Nephron progenitor cell (in vitro differentiated cells): ENCODE measurements at places on chromosomes 4 and X.
A peak's percentile ranks its signal among the peaks of the same experiment; 100 is the strongest.

GRCh38 chrX:38877366-38877765, 76.1 kb downstream of the MID1IP1 start:
- no peak for DNase-seq

DNA sequence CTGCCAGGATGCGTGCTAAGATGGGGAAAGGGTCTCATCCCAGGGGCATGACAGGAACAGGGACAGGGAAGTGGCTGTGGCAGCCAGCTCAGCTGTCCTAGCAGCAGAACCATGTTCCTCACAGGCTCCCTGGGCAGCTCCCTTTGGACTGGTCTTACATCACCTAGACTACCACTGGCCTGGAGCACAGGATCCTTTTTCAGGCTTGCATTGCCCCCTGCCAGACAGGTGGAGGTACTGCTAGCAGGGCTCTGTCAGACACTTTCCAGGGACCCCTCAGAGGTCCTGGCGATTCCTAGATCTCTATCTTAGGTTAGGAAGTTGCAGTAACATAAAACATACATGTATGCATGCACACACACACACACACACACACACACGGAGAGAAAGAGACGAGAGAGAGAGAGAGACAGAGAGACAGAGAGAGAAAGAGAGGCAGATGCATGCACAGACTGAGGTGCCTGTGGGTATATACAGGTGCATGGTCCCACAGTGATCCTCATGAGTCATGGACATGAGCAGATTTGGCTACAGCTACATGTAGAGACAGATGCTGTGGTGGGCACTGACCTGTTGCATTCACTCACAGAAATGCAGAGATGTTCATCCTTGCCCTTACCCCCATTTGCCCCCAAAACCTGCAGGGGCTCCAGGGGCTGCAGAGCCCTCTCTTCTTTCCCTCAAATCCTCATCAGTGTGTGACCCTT, 63.6 kb downstream of the STARD8 start:
- DNase-seq: peak; percentile 48

GRCh38 chr4:158446106-158446505, 75.6 kb upstream of the RXFP1 start:
- DNase-seq: no peak

- no peak for DNase-seq
Measured at GRCh38 chrX:130108647-130109428, 1.5 kb downstream of the ELF4 start.

DNA sequence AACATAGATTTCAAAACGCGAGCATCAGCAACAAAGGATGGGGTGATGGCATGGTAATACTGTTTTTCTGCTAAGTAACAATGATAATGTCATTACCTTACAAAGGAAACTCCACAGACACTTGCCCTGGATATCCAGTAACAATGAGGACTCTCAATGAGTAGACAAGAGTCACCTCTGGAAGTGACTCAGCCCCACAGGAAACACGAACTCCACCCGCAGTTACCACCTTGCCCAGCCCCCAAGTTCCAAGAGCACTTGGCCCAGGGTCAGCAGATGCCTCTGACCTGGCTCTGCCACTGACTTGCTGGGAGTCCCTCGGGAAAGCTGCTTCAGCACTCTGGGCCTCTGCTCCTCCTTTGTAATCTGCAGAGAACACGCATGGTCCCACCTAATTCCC, 110.3 kb upstream of the MAP3K15 start:
- no peak for DNase-seq

DNA sequence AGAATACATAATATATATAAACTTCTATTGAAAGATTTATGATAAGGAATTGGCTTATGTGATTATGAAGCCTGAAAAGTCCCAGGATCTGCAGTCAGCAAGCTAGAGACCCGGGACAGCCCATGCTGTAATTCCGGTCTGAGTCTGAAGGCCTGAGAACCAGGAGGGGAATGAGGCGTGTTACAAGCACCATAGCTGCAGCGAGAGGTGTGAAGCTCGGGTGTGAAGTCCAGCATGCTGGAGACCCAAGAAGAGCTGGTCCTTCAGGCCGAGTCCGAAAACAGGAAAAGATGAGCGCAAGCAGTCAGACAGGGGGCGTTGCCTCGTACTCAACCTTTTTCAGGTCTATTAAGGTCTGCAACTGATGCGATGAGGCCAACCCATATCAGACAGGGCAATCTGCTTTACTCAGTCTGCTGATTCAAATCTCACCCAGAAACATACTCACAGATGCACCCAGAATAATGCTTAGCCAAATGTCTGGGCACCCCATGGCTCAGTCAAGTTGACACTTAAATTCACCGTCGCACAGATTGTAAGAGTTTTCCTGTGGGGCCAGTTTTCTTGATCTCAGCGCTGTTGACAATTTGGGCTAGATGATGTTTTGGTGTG, 40.4 kb downstream of the SMIM20 start:
- no peak for DNase-seq

DNA sequence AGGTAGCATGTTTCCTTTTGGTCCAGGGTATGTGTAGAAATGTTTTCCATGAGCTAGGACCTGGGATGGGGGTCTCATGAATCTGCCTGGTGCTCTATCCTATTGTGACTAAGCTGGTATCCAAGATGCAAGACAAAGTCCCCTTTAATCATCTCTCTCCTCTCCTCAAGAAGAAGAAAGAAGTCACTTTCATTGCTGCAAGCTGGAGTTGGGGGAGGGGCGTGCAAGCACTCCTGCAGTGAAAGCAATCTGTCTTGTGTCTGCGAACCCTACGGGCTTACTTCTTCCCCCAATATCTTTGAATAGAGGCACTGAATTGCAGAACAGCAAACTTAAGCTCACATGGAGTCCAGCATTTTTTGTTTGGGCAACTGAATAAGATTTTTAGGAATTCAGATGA, 27.2 kb upstream of the GRPR start:
- DNase-seq: peak; percentile 36

DNA sequence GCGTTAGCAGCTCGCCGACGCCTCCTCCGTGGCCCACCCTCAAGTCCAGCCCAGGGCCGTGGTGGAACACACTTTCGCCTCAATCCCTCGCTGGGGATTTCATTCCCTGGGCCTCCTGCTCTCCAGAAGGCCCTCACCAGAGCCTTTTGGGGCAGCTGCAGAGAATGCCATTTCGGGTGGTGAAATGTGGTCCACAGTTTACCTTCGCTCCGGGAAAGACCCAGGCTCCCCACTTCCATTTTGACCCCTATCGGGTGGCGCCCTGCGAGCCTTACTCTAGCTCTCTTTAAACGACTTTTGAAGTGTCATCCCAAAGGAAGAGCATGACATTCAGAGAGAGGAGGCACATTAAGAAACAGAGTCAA, 496 bp downstream of the SH2D1A start:
- no peak for DNase-seq

DNA sequence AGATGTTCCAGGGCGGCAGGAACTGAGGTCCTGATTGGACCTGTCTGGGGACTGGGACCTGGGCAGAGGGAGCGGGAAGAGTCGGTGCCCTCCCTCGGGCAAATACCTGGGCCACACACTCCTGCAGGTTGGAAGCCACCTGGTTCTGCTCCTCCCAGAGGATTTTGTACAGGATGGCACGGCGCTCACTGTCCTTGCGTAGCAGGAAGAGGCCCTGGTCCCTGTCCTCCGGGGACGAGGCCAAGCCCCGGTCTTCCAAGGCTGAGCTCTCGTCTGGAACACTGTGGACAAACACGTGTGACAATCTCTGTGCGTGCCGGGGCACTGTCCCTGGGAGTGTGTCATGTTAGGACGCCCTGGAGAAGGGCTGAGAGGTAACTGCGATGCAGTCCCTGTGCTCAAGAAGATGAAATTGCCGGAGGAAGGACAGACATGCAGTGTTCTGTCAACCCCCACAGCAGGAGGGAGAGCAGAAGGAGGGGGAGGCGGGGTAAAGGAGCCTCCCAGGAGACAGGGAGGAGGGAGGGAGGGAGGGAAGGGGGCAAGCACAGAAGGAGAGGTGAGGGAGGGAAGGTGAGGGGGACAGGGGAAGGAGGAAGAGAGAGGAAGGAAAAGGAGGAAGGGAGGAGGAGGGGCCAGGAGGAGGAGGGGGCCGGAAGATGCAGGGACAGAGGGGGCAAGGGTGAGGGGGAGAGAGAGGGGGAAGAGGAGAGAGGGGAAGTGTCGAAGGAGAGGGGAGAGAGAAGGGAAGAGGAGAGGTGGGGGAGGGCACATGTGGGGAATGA, 29.0 kb downstream of the PDHA1 start:
- DNase-seq: peak; percentile 22

DNA sequence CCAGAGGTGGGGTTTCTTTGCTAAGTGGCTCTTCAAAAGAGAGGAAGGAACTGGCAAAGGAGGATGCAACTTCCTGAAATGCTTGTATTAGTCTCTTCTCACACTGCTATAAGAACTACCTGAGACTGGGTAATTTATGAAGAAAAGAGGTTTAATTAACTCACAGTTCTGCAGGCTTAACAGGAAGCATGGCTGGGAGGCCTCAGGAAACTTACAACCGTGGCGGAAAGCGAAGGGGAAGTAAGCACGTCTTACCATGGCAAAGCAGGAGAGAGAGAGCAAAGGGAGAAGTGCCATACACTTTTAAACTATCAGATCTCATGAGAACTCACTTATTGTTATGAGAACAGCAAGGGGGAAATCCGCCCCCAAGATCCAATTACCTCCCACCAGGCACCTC, 505.7 kb downstream of the ZNF674 start:
- no peak for DNase-seq

DNA sequence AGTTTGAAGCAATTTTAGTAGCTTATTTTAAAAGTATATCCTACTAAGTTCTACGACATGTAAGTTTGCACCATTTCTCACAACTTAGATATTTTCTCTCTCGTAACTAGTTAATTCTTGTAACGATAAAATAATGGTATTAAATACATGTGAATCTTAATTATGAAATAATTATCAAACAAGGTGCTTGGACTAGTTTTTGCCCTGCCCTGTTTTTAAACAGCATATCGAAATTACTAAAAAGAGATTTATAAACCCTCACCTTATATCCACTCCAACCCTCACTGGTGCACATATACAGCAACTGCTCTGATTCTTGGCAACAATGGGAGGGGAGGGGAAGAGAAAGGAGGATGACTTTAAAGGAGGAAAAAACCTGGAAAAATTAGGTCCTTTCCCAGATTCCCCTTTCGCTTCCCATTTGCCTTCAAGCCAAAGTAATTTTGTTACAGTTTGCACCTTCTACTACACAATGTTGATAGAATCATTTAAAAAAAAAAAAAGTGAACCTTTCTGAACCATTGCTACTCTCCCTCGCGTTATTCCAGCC, 820 bp upstream of the MAB21L2 start:
- DNase-seq: no peak

DNA sequence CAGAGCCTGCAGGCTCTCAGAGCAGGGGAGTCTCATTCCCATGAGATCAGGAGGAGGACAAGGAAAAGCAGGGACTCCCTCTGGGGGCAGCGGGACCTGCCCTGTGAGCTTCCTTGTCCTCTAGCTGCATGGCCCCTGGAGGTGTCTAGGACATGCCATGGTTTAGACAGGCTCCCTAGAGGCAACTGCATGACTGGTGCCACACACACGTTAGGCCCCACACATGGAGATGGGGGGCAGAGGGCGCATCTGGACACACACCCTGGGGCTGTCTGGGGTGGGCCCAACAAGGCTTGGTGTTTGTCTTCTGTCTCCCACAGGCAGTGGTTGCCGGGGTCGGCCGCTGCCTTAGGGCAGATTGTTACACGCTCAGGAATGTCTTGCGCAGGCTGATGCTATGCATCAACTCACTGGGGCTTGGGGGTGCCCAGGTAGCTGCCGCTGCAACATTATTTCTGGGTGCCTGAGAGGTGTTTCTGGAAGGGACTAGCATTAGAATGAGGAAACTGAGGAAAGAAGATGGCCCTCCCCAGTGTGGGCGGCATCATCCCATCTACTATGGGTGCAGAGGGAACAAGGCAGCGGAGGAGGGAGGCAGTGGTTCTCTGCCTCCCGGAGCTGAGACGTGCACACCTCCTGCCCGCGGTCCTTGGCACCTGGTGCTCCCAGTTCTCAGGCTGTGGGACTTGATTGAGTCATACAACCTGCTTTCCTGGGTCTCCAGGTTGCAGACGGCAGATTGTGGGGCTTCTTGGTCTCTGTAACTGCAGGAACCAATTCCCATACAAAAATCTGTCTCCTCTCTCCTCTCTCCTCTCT, 32.1 kb upstream of the GPR78 start:
- no peak for DNase-seq

- no peak for DNase-seq
Measured at GRCh38 chr4:37715889-37716402, 29.8 kb upstream of the RELL1 start.

- no peak for DNase-seq
Measured at GRCh38 chr4:11228530-11228929, 200.2 kb downstream of the HS3ST1 start.

GRCh38 chr4:7266525-7267292, 74.4 kb downstream of the SORCS2 start:
- DNase-seq: no peak

- peak; percentile 55 for DNase-seq
Measured at GRCh38 chr4:140078366-140078765, 75.6 kb downstream of the MAML3 start.

GRCh38 chr4:158008551-158009218, 164.1 kb downstream of the GASK1B start:
- DNase-seq: no peak

DNA sequence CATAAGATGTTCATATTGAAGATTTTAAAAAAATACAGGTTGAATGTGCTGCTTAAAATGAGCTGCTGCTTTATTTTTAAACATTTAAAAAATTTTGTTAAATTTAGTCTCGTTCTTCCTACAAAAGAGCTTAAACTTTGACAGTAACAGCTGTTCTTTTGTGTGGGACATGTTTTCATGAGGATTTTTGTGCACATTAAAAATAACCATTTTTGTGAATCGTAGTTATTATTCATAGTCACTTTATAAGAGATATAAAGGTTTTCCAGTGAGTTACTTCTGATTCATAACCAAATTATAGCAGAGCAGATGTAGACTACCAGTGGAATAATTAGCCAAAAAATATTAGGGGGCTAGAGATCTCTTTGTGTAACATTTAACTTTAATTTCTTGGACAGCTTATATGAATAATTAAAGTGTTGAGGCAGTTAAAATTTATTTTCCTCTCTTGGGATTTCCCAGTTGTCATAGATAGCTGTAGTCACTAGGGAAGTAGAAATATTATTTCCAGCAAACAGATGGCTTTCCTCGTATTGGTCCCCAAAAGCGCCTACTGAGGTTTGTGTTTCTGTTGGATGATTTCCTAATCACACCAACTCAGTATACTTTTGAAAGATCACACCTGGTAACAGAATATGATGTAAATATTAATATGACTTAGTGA, 24.2 kb downstream of the RBPJ start:
- no peak for DNase-seq

- no peak for DNase-seq
Measured at GRCh38 chrX:132270699-132271098, 51.5 kb upstream of the RAP2C start.

GRCh38 chr4:45741897-45742296, 382.0 kb downstream of the GABRG1 start:
- DNase-seq: no peak

DNA sequence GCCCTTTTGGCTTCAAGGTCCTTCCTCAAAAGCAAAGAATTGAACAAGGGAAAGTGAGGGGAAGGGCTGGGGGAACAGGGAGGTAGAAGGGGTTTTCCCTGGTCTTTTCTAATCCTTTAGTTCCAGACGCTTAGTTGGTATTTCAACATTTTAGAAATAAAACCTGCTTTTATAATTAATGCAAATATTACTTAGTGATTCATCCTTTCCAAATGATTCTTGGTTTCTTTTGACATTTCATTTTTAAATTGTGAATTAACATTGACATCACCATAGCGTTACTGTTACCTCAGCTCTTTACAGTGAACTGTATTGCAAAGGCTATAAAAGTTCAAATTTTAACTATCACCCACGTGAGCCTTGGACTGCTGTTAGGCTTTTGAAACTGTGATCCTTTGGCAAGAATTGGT, 20.9 kb downstream of the NFKB1 start:
- DNase-seq: no peak
